Neural cell (in vitro differentiated cells): ENCODE measurements at places on chromosomes 7 and 10. TPM values are rescaled to one million over a fixed set of nuclear protein-coding genes. Genes with fewer than 3 reads are reported as not detected.

GPER1 gene
- polyA plus RNA-seq = not detected in 2 replicates

ALOX5 gene
- not detected in 2 replicates for polyA plus RNA-seq

CYP3A7 gene
- not detected in 2 replicates for polyA plus RNA-seq

HECW1 gene
- 11.7 and 13.8 TPM in 2 replicates for polyA plus RNA-seq

LRRC4 gene
- polyA plus RNA-seq = 15.7 and 15.8 TPM in 2 replicates

CWF19L1 gene
- polyA plus RNA-seq = 36.6 and 36.9 TPM in 2 replicates

JAKMIP3 gene
- polyA plus RNA-seq = 5.1 and 6.3 TPM in 2 replicates

PTPRE gene
- polyA plus RNA-seq = 4.1 and 4.4 TPM in 2 replicates

BICC1 gene
- 7.6 and 10.8 TPM in 2 replicates for polyA plus RNA-seq

HOXA6 gene
- polyA plus RNA-seq = not detected in 2 replicates

TCERG1L gene
- polyA plus RNA-seq = 0.53 TPM in 1 of 2 replicates, not detected in the other

PILRB gene
- 222 and 274 TPM in 2 replicates for polyA plus RNA-seq

WNT8B gene
- polyA plus RNA-seq = 0.37 TPM in 1 of 2 replicates, not detected in the other

COL17A1 gene
- not detected in 2 replicates for polyA plus RNA-seq

CLDN4 gene
- polyA plus RNA-seq = 0.09 TPM in 1 of 2 replicates, not detected in the other

GRB10 gene
- 62.7 and 78.4 TPM in 2 replicates for polyA plus RNA-seq

HOXA5 gene
- polyA plus RNA-seq = not detected in 2 replicates

AKR1C3 gene
- polyA plus RNA-seq = 1.7 and 2.7 TPM in 2 replicates

PILRA gene
- polyA plus RNA-seq = 23.7 and 29.2 TPM in 2 replicates

EPHA1 gene
- polyA plus RNA-seq = not detected in 2 replicates

SFR1 gene
- polyA plus RNA-seq = 2.3 and 5.0 TPM in 2 replicates

SYCE1 gene
- polyA plus RNA-seq = not detected in 2 replicates

GIMAP2 gene
- polyA plus RNA-seq = not detected in 2 replicates

ANKRD30A gene
- not detected in 2 replicates for polyA plus RNA-seq

CH25H gene
- polyA plus RNA-seq = 0.22 TPM in 1 of 2 replicates, not detected in the other

PDE6C gene
- not detected in 2 replicates for polyA plus RNA-seq

SPDYE5 gene
- polyA plus RNA-seq = 0.07 and 0.26 TPM in 2 replicates

DENND2A gene
- polyA plus RNA-seq = 21.7 and 24.5 TPM in 2 replicates

SLC16A9 gene
- 185 and 208 TPM in 2 replicates for polyA plus RNA-seq

ZNF365 gene
- 1.9 and 3.1 TPM in 2 replicates for polyA plus RNA-seq

HOXA2 gene
- polyA plus RNA-seq = not detected in 2 replicates

INHBA gene
- 0.19 and 0.30 TPM in 2 replicates for polyA plus RNA-seq
